Stimulated activated CD4-positive, alpha-beta T cell treated with anti-CD3 and anti-CD28 coated beads, TNF-alpha, amount 100 ng/mL, for 24 hours (primary cell): ENCODE measurements at places on chromosomes 2 and 18.

- DNase-seq, result no peak
These were observed 117.5 kb upstream of the CRIM1 start for GRCh38 chr2:36238106-36238505.

DNA sequence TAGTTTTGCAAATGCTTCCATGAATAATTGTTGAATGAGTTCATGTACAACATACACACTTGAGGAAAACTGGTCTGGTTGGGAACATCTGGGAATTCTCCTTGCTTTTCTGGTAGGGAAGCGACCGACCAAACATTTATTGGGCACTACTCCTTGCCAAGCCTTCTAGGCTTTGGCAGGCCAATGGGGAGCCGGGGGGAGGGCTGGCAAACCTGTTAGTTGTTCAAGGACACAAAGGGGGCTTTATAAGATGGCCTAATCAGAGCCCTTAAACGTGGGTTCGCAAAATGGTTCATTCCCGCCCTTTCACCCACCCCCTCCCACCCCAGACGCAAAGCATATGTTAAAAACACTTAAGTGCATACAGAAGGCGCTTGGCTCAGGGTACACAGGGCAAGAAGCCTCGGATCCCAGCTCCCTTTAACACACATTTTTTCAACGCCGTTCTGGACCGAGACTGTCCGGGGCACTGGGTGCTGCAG, 844 bp upstream of the VSNL1 start:
- DNase-seq, result no peak

- no peak for DNase-seq
These were observed 15.0 kb upstream of the CTAGE1 start for GRCh38 chr18:22432657-22433137.

GRCh38 chr2:180040146-180040925, 33.2 kb upstream of the CWC22 start:
- no peak for DNase-seq

DNA sequence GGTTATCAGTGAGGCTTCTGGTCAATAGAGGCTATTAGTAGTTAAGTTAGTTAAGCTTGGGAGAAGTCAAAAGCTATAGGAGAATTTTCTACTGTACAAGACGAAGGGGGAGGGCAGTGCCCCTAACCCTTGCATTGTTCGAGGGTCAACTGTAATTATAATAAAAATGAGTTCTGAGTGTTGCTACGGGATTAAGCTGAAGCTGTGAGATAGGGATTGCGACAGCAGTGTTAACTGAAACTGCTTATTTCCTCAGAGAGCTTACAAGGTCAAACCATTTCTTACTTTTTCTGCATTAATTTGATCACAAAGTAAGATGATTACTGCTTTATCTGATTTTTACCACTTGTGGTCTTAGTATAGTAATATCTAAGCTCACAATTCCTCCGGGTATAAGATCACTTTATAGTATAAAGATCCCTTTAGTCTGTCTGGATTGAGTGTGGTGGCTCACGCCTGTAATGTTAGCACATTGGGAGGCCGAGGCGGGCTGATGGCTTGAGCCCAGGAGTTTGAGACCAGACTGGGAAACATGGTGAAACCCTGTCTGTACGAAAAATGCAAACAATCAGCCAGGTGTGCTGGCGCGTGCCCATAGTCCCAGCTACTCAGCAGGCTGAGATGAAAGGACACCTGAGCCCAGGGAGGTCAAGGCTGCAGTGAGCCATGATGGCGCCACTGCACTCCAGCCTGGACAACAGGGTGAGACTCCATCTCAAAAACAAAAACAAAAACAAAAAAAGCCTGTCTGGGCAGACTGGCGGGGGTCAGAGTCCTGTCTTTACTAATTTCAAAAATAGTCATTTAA, 119.5 kb upstream of the TLK1 start:
- no peak for DNase-seq

DNA sequence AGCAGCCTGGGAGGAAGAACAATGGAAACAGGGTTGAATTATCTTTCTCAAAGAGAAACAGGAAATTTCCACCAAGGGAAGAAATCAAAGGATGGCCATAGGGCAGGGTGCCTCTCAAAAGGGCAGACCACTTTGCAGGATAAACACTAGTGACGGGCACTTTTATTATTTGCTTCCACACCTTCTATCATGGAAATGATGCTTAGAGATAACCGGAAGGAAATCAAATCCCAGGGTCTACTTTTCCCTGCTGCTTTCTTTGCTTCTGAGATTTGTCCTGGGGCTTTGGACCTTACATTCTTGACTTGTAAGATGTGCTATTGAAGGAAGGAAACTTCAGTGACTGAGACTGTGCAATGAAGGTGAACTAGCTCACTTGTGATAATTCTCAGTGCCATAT, 1.1 kb upstream of the SCN9A start:
- DNase-seq, result no peak

DNA sequence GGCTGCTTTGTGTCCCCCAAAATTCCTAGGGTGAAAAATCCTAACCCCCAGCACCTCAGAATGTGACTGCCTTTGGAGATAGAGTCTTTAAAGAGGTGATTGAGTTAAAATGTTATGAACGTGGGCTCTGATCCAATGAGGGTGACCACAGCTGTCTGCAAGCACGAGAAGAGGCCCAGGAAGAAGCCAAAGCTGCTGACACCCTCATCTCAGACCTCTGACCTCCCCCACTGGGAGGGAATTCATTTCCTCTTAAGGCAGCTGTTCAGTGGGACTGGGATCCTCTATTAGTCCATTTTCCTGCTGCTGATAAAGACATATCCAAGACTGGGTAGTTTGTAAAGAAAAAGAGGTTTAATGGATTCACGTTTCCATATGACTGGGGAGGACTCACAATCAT, 544.4 kb downstream of the DCDC2C start:
- DNase-seq, result no peak

DNA sequence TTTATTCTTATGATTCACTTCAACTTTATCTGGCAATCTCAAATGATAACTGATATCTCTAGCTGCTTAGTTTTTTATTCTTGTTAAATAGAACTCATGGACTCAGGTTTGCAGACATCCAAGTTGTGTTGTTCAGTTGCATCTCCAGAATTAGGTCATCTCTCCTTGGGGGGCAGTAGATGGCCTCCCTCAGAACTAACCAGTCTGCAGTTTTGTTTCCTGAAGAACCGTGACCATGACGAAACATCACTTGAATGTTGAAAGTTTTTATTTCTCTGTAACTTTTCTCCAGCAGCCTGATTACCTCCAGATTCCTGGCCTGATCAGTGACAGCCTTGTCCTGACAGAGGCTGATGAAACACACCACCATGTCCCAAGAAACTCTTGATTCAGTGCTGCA, 321.5 kb downstream of the GALNT13 start:
- no peak for DNase-seq

DNA sequence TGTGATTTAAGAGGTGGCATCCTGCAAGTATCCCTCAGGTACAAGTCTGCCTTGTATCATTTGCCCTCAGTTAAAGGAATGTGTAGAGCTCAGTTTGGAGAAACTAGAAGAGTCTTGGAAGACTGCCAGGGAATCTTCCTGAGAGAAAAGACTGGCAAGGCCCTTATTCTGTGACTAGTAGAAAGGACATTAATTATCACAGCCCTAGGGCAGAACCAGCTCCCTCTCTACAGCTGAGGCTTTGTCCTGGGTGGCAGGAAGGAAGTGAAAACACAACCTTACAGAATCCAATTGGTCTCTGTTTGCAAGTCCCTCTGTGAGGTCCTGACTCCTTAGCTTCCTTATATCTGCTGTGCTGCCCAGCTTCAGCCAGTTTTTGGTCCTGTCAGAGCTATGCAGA, 385.9 kb upstream of the CYRIA start:
- no peak for DNase-seq

GRCh38 chr2:221423210-221423804, 148.8 kb downstream of the EPHA4 start:
- DNase-seq, result no peak

DNA sequence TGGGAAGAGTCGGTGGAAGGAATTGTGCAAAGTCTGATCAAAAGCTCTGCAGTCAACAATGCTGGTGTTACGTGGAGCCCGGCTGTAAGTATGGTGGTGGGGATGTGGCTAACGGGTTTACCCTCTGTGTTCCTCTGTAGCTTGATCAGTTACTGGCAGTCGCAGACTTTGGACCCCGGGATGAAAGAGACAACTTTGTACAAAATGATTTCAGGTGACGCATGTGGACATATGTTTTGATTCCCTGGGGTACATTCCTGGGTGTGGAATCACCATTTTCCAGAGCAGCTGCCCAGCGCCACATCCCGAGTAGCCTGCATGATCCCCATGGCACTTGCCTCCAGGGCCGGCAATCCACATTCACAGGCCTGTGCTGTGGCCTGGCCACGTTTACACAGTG, 9.8 kb downstream of the RBFA start:
- DNase-seq, result no peak

GRCh38 chr2:197145471-197146056, 165.0 kb downstream of the ANKRD44 start:
- no peak for DNase-seq

DNA sequence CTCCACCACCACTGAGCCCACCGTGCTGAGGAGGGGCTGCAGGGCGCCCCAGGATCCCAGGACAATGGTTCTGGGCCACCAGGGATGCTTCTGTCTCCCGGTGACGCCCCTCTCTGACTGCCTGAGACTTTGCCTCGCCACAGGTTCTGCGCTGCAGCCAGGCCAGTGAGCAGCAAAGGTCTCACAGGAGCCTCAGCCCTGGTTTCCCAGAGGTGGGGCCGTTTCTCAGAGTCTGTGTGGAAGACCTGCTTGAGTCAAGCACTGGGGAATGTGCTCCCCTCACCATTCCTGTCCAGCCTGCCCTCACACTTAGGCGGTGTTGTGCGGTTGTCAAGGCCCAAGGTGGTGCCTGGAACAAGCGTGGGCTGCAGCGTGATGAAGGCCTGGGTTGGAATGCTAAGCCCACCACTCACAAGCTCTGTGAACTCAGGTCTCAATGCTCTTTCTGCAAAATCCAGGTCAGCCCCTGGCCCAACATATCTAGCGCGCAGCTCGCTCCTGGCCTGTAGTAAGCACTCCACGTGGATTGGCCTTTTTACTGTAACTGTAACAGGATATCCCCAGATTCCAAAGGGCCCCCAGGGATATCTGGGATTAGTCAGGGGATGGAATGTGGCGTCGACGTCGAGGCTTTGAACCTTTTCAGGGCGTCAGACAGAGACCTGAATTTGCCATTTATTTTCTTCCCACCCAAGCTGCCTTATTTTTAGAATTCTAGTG, 47.6 kb downstream of the PLB1 start:
- no peak for DNase-seq

DNA sequence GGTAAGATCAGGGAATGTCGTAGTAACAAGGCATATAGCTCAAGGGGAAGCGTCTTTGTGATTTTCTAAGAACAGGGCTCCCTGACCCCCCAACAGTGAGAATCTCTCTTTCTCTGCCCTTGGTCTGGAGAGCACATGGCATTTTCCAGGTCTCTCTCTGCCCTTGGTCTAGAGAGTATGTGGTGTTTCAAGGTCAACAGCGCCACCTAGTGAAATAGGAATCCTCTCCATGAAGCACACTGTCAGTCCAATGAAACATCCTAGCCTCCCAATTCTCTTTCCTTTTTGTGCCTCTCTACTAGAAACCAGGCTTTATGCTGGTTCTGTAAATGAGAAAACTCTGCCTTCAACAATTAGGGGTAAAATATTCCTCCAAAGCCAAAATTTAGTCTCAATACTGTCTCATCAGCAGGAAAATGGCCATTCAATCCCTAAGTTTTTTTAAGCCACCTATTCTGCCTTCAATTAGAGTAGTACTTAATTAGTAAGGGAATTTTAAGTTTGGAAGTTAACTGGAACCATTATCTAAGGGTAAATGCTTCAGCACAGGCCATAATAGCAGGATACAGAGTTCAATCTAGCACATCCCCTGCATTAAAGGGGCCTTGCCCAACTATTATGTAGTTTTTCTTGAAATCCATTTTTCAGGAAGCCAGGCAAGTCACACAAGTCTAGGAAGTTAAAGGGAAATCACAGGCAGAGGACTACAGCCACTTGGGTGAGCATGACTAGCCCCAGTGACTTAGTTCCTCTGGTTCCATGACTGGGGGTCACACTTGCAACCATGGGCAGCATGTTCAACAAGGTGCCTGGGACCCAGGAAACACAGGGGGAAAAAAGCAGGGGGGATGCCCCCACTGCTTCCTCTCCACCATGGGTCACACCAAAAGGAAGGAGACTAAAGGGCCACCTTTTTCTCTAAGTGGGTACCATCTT, 12.4 kb downstream of the DYM start:
- no peak for DNase-seq

- DNase-seq, result no peak
These were observed 26.6 kb upstream of the SLC14A2 start for GRCh38 chr18:45588376-45589355.
